Activated naive CD8-positive, alpha-beta T cell treated with anti-CD3 and anti-CD28 coated beads, Interleukin-2, amount 10 ng/mL, durations not matched to agents 7 days and 5 days (primary cell): ENCODE measurements at places on chromosomes 1 and 21.

- DNase-seq: no peak
These were observed 26.0 kb downstream of the ATF6 start for GRCh38 chr1:161791904-161792655.

GRCh38 chr1:43764581-43764980, 57.2 kb downstream of the ST3GAL3 start:
- no peak for DNase-seq

DNA sequence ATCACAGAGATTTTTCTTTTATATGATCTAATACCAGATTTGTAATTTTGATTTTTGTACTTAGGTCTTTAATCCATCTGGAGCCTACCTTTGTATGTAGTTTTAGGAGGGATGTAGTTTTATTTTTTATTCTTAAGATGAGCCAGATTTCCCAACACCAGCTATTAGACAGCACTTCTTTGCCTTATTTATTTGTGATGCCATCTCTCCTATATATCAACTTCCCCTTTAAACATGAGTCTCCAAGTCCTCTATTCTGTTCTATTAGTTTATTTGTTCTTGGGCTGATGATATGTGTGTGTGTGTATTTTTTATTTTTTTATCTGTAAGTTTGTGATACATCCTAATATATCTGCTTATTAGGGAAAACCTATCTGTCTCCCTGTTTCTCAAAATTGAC, 94.2 kb downstream of the PHTF1 start:
- DNase-seq: no peak

- DNase-seq: no peak
These were observed 33.0 kb upstream of the LRRC38 start for GRCh38 chr1:13546791-13547190.

DNA sequence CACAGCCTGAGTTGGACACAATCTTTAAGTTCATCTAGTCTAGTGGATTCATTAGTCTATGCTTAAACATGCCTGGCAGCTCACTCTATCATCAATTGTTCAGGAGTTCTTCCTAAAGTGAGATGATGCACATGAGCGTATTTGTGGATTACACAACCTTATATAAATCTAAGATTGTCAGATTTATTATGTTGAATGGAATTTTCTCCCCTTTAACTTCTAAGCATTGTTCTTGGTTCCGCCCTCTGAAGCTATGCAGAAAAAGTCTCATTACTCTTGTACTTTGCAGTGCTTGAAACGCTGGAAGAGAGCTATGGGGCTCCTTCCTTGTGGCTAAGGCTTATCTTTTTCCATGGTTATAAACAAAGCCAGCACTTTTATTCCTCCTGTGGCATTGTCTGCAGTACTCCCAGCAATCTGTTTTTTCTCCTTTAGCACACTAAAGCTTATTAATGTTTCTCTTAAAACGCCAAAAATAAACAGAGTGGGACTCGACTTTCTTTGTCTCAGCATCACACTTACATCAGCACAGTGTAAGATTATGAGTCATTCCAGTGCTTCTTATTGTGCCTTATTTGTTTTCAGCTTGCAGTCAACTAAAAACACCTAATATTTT, 316.8 kb upstream of the CAMK1G start:
- no peak for DNase-seq

DNA sequence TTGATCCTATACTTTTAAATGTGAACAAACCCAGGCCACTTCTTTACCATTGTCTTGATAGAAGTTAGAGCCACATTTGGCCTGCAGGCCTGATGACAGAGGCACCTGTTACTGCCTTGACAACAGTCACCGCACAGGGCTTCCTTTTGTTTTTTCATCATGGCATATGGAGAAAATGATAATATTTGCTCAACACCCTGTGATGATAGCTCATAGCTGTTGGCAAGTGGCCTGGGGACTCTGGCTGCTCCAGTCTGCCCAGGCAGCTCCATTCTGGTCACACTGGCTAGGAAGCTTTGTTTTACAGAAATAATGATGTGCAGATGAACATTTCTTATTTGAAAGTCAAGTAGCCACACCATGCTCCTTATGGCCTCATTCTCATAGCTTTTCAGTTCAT, 89.6 kb upstream of the GPR88 start:
- DNase-seq: no peak

GRCh38 chr1:207389728-207390464, 64.2 kb upstream of the CR2 start:
- DNase-seq: no peak

GRCh38 chr1:162822391-162823200, 32.1 kb downstream of the HSD17B7 start:
- DNase-seq: peak; percentile 48

DNA sequence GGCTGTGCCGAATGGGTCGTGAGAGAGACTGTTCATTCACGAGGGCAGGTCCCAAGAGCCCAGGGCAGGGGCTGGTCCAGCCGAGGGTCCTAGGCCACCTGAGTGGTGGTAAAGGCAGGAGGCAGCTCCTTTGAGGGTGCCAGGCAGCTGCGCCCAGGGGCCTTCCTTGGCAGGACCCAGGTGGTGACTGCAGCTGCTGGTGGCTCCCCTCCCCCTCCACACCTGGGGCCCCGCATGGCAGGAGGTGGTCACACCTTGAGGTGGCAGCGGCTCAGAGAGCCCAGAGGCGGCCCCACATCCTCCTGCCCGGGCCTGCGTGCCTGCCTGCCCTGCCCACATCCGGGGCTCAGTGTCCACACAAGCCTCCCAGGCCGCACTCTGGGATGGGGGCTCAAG, 9.8 kb upstream of the PLCH2 start:
- no peak for DNase-seq

DNA sequence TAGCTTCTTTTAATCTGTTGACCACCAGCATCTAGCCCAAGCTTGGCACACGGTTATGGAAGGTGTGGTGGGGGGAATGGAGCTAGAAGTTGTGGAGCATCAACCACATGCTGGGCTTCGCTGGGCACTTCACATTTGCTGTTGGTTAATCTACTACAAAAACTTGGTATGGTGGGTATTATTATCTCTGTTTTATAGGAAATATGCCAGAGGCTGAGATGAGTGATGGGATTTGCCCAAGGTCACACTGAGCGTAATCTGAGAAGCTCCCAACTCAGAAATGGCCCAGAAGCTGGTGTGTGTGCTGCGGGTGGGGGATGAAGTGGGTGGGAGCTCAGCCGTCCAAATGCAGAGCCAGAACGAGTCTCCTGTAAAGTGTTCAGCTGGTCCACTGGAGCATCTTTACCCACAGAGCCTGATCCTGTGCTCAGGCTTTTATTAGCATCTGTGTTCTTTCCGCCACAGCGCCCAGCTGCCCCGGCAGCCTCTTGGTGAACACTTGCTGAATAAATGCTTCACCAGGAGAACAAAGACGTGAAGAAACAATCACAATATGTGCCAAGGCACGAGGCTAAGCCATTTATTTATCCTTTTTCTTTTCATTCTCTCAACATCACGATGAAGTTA, 98.6 kb upstream of the JUN start:
- no peak for DNase-seq

- DNase-seq: no peak
These were observed 50.1 kb upstream of the DIRAS3 start for GRCh38 chr1:68100571-68100970.

GRCh38 chr21:45595574-45596295, 47.8 kb upstream of the PCBP3 start:
- no peak for DNase-seq

DNA sequence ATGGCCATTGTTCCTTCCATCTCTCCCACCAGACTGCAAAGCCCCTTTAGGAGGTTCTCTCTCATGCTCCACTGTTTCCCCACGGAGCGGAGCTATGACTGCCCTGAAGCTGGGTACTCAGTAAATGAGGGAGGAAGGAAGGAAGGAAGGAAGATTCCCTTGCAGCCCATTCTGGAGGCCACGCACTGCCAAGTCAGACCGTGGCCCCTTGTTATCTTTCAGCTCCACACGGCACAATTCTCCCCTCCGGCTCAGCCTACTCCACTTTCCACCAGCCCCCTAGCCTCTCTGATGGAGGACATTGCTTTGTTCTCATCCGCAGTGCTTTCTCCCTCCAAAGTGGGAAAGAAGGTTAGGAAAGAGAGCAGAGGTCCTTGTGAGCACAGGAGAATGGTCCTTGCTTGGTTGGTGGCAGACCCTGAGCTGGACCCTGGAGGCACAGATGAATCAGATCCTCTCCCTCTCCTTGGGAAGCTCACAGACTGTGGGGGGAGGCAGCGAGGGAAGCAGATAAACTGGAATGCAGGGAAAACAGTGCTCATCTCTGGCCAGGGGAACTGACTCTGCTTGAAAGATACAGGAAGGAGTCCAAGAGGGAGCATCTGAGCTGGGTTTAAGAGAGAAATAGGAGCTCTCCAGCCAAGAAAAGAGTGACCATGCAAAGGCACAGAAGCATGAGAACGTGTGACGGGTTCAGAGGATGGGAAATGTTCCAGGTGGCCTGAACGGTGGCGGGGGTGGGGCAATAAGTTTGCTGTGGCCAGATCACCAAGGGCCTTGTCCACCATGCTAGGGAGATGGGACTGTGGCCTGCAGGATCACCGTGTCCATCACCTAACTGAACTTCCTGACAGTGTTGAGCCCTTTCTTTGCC, 52.6 kb downstream of the GLIS1 start:
- no peak for DNase-seq

GRCh38 chr1:31725134-31725533, 21.3 kb upstream of the COL16A1 start:
- no peak for DNase-seq

- DNase-seq: no peak
These were observed 135.4 kb downstream of the PROX1 start for GRCh38 chr1:214123061-214123784.

DNA sequence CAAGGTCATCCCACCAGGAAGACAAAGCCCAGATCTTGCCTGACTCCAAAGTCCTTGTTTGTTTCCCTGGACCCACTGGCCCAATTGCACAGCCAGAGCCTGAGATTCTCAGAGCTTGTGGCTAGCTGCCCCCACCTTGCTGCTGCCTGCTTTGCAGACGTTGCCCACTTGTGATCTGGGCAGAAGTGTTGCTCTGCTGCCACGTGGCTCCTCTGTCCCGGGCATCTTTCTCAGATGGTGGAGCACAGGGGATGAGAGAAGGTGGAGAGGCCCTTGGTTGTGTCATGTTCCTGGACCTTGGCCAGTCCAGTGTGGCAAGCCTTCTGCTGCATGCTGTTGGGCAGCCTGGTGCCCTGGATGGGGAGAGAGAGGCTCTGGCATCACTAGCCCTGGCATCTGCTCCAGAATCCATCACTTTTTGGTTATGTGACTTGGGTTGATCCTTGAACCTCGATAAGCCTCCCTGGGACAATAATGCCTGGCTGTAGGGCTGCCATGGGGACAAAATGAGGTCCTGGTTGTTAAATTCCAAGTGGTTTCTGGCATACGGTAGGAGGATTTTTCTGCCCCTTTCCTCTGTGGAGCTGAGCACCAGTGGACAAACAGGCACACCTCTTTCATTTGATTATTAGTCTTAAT, 1.5 kb upstream of the NR0B2 start:
- DNase-seq: no peak

DNA sequence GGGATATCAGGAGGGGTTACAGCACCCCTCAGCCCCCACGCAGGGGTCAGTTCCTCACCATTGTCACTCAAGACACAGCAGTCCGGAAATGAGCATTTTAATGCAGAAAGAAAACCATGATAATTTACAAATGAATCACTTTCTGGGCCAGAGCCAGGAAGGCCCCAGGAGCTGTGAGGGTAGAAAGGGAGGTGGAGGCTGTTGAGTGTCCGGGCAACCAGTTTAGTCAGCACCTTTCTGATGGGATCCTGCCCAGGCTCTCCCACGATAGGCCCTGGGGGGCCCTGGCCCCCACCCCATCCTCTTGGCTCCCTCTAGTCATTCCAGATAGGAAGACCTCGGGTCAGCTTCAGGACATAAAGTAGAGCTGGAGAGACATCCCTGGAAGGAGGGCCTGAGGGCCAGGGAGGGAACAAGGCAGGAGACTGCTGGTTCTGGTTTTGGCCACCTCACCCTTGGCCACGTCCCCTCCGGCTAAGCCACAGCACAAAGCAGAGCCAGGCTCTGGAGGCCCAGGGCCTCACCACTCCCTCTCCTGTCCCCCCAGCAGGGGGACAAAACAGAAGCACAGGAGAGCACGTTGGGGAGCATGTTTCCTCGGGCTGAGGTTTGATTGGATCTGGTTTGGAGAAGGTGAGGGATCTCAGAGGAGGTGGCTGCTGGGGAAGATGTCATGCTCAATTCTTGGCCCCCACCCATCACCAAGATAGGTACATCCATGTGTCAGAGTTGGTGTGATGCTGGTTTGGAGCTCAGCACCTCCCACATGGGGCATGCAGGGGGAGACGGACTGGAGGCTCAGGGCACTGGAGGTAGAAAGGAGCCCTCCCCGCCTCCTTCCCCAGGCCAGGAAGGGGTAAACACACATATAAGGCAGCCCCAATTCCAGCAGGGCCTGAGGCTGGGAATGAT, 20.6 kb downstream of the ETNK2 start:
- no peak for DNase-seq

DNA sequence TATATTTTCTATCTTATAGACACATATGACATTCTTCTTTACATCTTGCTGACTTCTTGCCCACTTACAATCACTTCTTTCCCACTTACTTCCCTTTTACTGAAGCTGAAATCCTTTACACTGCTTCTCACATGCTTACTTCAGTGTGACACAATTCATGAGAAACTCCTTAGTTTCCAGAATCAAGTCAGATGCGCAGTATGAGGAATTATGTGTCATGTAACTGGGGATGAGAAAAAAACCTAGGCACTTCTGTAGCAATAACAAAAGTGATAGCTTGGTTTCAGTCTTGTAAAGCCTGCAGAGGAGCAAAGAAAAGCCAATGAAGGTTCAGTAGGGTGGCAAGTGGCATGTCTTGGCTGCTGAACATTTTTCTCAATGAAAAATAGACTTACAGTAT, 566.2 kb upstream of the RGS18 start:
- DNase-seq: no peak

- no peak for DNase-seq
These were observed 830 bp upstream of the PRDX1 start for GRCh38 chr1:45522324-45523104.

DNA sequence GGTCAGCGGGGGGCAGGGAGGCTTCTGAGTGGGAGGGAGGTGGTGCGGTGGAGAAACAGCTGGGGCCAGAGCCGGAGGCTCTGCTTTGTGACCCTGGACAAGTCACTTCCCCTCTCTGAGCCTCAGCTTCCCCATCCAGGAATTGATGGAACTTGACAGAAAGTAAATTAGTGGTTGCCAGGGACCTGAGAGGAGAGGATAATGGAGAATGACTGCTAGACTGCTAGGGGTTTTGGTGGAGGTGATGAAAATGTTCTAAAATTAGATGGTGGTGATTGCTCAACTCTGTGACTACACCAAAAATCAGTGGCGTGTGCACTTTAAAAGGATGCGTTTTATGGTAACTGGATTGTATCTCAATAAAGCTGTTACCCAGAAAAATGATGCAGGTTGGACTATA, 100.9 kb downstream of the ARHGEF10L start:
- DNase-seq: no peak

GRCh38 chr1:113858982-113859381, 12.5 kb downstream of the PTPN22 start:
- no peak for DNase-seq

DNA sequence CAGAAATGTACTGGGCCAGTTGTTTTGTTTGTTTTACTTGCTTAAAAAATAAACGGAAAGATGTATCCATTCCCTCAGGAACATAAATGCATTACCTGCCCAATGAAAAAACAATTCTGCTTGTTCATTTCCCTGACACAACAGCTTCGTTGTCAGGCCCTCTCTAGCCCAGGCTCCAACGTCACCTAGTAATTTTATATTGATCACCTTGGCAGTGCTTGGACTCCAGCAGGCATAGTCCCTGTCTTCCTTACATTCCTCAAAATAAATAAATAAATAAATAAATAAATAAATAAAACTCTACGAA, 1.2 kb downstream of the CEP170 start:
- DNase-seq: no peak

- DNase-seq: no peak
These were observed 242.6 kb upstream of the CXADR start for GRCh38 chr21:17270229-17270628.
